ENCODE measurements at places on chromosomes 2 and 18.

DNA sequence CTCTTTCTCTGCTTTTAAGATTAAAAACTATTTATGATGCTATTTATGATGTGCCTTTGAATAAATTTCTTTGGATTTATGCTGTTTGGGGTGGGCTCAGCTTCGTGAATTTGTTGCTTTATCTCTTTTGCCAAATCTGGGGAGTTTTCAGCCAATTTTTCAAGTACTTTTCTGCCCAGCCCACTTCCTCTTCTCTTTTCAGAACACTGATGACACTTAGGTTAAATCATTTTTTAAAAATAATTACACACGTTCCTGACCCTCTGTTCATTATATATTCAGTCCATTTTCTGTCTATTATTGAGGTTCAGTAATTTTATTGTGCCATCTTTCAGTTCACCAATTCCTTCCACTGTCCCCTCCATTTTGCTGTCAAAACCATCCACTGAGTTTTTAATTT, 14.8 kb upstream of the BCL2L11 start:
- no peak for DNase-seq

DNA sequence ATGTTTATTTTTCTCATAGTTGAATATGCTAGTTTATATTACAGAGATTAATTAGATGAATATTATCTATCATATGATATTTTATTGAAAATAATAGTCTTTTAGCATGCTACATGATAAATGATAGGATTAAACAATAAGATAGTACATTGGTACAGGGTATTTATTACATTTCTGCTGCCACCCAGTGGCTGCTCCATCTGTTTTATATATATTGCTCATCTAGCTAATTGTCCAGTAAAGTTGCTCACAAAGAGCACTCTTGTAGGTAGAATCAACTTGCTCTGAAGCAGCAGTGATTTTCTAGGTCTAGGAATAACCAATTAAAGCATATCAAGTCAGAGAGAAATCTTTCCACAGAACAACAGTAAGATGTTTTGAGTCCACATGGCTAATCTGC, 183.3 kb downstream of the ASXL3 start:
- DNase-seq, result no peak

DNA sequence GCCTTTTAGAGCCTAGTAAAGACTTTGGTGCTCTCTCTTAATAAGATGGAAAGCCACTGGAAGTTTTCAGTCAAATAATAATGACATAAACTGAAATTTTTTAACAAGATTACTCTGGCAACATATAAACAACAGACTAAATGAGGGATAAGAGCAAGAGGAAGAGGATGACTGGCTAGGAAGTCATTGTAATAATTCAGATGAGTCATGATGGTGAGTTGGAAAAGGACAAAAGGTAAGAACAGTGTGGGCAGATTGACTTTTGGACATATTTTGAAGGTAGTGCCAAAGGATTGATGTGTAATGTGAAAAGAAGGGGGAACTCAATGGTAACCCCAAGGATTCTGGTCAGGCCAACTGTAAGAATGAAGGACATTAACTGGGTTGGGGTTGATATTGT, 310.3 kb downstream of the NOL4 start:
- DNase-seq, result no peak

DNA sequence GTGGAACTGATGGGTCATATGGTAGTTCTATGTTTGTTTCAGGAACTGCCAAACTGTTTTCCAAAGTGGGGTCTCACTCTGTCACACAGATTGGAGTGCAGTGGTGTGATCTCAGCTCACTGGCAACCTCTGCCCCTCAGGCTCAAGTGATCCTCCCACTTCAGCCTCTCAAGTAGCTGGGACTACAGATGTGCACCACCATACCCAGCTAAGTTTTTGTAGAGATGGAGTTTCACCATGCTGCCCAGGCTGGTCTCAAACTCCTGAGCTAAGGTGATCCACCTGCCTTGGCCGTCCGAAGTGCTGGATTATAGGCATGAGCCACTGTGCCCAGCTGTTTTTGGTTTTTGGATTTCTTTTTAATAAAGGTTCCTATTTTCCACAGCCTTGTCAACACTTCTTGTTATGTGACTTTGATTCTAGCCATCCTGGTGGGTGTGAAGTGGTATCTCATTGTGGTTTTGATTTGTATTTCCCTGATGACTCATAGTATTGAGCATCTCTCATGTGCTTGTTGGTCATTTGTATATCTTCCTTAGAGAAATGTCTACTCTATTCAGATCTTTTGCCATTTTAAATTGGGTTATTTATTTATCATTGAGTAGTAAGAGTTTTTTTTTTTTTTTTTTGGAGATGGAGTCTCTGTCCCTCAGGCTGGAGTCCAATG, 22.8 kb downstream of the NPC1 start:
- DNase-seq, result no peak

GRCh38 chr2:237929979-237930378, 36.8 kb upstream of the UBE2F start:
- no peak for DNase-seq

- DNase-seq, result no peak
Observed at GRCh38 chr2:70357684-70358071, 55.8 kb upstream of the FAM136A start.

DNA sequence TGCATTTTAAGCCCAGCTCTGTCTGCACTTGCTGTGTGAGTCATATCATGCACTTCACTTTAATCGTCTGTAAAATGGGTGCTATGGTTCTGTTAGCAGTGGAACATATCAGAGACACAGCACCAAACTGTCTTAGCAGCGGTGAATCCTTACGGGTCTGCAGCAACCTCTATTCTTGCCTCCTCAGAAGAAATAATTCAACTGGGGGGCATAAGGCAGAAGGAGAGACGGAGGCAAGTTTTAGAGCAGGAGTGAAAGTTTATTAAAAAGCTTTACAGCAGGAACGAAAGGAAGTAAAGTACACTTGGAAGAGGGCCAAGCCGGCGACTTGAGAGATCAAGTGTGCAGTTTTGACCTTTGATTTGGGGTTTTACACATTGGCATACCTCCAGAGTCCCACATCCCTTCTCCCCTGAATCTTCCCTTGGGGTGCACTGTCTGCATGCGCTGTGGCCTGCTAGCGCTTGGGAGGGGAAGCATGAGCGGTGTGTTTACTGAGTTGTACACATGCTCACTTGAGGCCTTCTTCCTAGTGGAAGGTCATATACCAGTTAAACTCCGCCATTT, 109.8 kb downstream of the DDX1 start:
- DNase-seq, result no peak

DNA sequence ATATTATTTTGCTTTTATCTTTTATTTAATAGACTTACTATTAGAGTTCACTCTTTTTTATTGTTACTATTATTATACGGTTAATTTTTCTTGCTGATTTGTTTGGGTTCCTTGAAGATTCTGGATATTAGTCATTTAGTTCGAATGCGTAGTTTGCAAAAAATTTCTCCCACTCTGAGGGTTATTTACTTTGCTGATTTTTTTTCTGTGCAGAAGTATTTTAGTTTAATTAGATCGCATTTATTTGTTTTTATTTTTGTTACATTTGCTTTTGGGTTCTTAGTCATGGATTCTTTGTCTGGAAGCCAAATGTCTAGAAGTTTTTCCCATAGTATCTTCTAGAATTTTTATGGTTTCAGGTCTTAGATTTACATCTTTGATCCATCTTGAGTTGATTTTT, 585.2 kb downstream of the CPS1 start:
- no peak for DNase-seq

DNA sequence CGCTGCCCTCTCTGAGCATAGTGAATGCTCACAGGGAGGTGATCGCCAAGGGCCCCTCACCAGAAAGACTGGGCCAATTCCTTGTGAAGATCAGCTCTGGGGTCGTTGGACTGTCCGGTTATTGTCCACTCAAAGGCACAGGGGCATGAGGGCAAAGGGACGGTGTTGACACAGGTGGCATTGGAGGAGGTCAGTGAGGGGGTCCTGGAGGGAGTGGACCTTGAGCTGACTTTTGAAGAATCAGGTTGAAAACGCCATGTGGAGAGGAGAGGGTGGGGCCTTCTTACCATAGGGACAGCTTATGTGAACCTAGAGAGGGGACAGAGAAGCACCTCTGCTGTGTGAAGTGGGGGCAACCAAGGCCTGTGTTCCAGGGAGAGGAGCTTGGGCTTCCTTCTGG, 131.5 kb downstream of the TFCP2L1 start:
- DNase-seq, result no peak

- no peak for DNase-seq
Observed at GRCh38 chr18:3217948-3218647, 1.7 kb downstream of the MYOM1 start.

GRCh38 chr2:74746480-74746879, 87.4 kb upstream of the HK2 start:
- DNase-seq, result no peak

DNA sequence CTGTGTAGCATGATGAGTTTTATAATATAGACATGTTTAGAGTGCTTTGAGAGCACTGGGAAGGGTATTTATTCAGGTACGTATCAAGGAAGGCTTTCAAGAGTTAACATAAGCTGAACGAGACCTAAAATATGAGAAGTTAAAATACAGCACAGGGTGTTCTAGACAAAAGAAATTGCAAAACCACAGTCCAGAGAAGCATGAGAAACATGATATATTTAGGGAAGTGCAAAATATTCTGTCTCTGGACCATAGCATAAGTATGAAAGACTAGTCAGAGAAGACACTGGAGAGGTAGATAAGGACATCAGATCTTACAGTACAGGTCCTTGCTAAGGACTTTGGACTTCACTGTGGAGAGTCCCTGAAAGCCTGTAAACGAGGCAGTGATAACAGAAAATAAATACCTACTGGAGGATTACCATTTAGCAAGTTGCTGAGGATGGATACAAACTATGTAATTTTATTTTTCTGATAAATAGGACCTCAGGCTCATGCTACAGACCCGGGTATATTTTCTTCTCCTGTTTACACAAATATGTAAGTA, 43.7 kb downstream of the FSIP2 start:
- no peak for DNase-seq

DNA sequence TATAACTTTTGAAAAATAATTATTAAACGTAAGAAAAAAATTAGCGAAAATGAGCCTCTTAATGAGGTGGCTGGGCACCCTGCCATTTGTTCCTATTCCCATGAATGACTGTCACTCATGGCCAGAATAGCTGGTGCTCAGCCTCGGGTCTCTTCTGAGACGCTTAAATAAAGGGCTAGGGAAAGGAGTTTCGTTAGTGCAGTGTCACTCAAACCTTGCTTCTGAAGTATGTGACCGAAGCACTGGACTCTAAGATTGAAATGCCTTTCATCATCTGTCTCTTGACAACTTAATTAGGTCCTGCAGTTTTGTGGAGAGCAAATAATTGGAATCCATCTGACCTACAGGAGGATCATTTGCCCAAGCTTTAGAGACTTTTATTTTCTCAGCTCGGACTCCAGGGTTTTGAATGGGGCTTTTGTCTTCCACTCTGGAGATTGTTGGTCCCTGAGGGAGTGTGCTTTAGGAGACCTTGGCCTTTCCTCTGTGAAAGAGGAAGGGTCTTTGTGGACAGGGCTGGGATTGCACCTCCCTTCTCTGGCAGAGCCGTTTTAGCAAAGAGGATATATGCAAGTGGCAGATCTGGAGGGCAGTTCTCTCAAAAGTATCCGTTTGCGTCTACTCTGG, 42.3 kb upstream of the FHOD3 start:
- DNase-seq, result no peak

- no peak for DNase-seq
Observed at GRCh38 chr2:88110830-88111229, 17.0 kb downstream of the FABP1 start.

GRCh38 chr2:231130336-231131056, 5.7 kb upstream of the HTR2B start:
- DNase-seq, result no peak

GRCh38 chr2:224646242-224646846, 61.2 kb upstream of the CUL3 start:
- peak; percentile 13 for DNase-seq

- DNase-seq, result no peak
Observed at GRCh38 chr2:24910245-24910644, 9.8 kb downstream of the ADCY3 start.

DNA sequence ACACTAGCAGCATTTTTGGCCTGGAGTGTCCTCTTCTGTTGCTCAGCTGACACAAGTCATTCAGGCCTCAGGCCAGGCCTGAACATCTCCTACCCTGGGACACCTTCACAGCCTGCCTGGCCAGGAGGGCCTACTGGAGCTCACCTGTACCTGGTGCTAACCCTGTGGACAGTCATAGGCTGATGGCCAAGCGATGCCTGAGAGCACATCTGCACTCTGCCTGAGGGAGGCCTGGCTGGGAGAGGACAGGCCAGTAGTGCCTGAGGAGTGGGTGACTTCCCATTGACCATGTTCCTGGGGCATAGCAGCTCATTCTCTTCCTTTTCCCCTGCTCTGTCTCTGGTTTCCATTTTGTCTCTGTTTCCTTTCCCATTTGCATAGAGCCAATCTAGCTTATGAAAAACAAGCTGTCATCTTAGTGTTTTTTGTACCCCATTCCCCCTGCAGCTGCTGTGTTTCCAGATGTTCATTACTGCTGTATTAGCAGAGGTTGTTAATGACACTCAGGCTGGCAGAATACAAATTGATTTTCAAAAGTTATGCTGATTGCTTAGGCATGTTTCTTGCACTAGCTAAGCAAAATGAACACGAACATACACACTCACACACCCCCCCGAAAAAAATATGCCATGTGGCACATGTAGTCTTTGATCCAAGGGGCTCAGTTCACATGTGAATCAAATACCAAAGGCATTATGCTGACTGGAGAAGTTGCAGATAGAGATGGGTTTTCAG, 149.7 kb upstream of the HS6ST1 start:
- DNase-seq, result no peak

All from activated CD4-positive, alpha-beta memory T cell treated with anti-CD3 and anti-CD28 coated beads for 36 hours (primary cell).